ENCODE measurements at places on chromosomes 1 and 21.

DNA sequence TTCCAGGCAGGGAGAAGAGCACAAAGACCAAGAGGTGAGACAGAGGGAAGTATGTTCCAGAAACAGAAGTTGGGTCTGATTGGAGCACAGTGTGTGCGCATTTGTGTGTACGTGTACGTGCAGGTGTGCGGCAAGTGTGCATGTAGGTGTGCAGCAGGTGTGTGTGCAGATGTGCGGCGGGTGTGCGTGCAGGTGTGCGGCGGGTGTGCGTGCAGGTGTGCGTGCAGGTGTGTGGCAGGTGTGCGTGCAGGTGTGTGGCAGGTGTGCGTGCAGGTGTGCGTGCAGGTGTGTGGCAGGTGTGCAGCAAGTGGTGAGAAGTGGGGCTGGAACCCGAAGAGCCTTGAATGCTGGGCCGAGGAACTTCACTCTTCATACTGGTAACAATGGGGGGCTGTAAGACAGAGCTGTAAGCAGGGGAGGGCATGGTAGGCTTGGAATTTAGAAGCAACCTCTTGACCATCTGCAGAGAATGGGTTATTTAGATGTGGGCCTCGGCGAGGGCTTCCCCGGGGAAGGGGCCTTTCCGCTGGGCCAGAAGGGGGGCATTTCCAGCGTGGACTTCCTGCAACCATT is 118.0 kb upstream of the WNT4 start:
- no peak for DNase-seq

- DNase-seq = no peak
Measured at GRCh38 chr1:20540281-20540680, 12.1 kb upstream of the FAM43B start.

DNA sequence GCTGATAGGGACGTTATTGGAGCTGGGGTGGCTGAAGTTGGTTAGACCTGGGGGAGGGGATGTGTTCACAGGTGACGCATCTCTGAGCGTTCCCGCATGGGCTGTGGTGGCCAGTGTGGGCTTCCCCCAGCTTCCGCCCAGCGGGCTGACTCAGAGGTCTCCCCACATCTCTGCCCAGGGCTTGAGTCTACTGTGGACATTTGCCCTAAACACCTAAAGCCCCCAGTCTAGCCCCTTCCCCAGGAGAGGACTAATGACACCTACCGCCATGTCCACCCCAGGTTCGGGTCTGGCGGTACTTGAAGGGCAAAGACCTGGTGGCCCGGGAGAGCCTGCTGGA is 2.0 kb downstream of the AGRN start:
- no peak for DNase-seq

- no peak for DNase-seq
Measured at GRCh38 chr21:42674351-42674940, 21.0 kb downstream of the PDE9A start.

DNA sequence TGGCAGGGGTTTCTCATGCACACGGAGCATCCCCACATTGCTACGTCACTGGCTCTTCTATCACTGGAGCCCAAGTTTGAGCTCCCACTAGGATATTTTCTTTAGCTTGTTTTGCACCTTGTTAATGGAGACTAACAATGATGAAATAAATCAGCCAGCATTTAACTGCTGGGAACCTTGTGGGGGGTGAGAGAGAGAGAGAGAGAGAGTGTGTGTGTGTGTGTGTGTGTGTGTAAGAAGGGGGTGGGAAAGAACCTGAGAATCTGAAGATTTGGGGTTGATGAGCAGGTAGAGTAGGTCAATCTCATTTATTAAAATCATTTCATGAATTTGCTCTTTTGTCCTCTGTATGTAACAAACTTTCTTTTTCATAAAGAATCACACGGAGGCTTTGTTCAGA is 624 bp downstream of the C8B start:
- no peak for DNase-seq

DNA sequence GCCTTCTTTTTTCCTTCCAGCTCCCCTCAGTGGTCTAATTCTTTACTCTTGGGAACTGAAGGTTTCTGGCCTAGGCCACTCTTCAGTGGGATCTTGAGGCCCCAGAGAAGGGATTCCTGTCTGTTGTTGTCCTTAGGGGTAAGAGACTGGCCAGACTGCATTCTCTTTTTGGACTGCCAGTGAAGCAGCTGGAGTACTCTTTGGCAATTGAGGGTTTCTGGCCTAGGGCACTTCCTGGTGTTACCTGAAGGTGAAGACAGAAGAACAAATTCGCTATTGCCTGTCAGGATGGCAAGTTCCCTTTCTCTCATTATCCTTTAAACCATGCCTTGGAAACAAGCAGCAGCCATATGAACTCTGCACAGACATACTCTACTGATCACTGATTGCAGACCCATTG is 286.6 kb upstream of the ZP4 start:
- DNase-seq = no peak

DNA sequence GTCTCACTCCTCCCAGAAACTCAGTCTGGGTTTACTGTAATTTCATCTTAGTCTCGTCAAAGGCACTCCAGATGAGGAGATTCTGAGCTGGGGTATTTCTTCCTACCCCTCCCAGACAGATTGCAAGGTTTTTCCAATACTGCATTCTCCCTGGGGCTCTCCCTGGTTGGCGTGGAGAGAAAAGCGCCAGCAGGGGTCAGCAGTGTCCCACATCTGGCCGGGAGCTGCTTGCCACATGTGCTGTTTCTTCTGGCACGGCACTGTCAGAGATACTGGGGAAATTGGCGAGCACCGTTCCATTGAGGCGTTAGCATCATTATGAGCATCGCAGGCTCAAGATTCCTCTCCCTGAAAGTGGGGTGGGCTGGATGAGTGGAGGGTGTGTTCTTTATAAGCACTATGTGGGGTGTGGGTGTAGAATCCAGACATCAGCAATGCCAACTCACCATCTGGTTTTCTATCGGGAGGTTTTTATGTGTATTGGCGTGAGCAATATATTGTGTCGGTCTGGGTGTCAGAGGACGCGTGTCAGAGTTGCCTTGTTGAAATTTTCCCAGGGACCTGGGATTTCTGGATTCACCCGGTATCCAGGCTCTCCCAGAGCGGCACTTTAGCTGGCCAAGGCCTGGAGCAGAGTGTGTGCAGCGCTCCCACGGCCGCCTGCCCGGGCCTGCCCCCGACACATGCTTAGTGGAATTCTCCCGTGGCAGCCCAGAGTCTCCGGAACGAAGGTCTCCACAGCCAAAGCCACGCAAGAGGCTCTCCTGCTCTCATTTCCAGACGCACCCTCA is 8.0 kb upstream of the NAV1 start:
- DNase-seq = peak; percentile 27

GRCh38 chr1:213820362-213821149 is 167.2 kb upstream of the PROX1 start:
- no peak for DNase-seq

GRCh38 chr1:214282630-214283242 is 1.8 kb downstream of the SMYD2 start:
- no peak for DNase-seq

DNA sequence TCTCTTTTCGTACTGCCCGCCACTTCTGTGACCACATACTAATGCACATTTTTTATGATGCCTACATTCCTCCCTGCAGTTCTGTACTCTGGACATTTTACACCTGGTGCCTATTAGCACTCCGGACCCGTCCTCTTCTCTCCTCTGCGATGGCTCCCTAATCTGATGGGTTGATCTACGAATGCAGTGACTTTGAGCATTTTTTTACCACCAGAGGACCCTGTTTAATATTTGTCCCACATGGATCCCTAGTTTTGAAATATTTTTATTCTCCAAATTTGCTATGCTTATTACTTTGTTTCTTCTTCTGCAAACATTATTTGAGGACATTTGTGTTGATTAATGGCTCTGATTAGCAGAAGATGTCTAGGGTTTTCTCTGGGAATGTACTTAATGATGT is 5.2 kb downstream of the PPFIA4 start:
- no peak for DNase-seq

Measured in stimulated activated CD4-positive, alpha-beta T cell treated with anti-CD3 and anti-CD28 coated beads, TNF-alpha, amount 100 ng/mL, for 48 hours (primary cell).